ENCODE measurements at places on chromosomes 5 and 9. TPM values are rescaled to one million over a fixed set of nuclear protein-coding genes. Genes with fewer than 3 reads are reported as not detected.

GRCh38 chr9:107033966-107034365 is 171.0 kb downstream of the ZNF462 start:
- no peak for DNase-seq

DNA sequence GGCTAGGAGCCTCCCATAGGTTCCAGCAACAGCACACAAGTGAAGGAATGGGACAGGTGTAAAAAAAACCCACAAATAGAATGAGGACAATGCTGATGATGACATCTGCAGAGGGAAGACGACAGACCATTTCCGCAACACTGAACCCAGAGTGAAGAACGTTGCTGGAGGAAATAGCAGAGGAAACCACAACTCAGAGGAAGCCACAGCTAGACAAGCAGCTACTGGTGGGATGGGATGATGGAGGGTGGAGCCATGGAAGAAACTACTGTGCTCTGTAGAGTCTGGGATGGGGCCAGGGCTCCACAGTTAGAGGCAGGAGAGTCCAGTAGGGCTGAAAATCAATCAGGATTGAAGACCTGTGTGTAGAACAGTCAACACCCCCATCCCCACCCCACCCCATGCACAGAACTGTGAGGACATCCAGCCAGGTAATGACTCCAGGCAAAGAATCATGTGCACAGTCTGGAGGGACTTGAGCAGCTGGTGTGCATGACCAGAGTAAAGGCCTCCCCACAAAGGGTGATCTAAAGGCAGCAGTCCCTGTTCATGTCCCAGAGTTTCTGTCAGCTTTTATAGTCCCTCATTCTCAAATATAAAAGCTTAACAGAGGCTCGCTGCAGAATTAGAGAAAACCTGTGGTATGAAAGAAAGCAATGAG is 65.2 kb upstream of the SPIN1 start:
- DNase-seq = peak; percentile 29

DNA sequence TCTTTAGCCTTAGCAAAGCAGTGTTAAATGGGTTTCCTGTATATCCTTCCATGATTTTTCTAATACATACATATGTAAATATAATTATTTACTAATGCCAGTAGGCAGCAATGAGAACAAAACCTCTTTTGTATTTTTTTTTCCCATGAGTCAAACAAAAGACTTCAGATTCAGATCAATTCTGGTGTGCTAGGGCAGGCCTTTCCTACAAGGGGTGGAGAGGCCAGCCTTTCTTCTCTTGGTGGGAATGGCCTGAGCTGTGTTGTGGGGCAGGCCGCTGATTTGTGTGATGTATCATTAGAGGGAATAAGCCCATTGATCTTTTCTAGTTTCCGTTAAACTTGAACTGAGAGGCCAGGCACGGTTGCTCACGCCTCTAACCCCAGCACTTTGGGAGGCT is 115.5 kb upstream of the DMRT1 start:
- no peak for DNase-seq

- no peak for DNase-seq
Measured at GRCh38 chr9:124780757-124781151, 3.8 kb downstream of the OLFML2A start.

DNA sequence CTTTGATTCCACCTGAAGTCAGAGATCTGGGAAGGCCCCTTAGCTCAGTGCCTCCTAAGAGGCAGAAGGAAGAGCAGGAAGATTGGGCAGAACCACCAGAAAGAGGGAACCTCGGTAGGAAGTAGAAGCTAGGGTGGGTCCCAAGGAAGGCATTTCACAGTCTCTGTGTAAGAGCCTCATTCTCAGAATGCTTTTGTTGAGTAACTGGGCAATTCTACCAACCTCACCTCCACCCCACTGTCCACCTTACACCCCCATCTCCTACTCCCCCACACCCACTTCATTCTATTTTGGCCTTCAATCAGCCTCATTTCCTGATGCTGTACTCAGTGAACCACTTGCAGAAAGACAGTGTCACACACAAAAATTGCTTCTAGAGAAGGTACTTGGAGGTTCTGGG is 3.5 kb downstream of the HBEGF start:
- no peak for DNase-seq

GRCh38 chr5:127133071-127133470 is 59.8 kb upstream of the C5orf63 start:
- no peak for DNase-seq

DNA sequence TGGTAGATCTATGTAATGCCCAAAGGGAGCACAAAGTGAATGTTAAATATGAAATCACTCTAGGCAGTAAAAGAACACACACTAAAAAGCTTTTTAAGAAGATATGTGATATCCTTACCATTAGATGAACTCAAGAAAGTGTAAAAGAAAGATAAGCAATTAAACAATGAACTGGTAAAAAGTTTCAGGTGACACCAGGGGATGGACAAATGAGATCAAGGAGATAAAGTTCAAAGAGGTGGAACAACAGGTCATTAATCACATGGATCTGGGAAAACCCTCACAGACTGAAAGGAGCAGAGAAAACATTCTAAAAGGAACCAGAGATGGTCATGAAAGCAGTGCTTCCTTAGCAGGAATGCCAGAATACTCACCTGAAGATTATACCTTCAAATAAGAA is 40.7 kb downstream of the LHFPL2 start:
- no peak for DNase-seq

GRCh38 chr5:91345461-91345860 is 37.7 kb downstream of the ARRDC3 start:
- no peak for DNase-seq

- no peak for DNase-seq
Measured at GRCh38 chr9:78397045-78397444, 100.1 kb downstream of the PSAT1 start.

DNA sequence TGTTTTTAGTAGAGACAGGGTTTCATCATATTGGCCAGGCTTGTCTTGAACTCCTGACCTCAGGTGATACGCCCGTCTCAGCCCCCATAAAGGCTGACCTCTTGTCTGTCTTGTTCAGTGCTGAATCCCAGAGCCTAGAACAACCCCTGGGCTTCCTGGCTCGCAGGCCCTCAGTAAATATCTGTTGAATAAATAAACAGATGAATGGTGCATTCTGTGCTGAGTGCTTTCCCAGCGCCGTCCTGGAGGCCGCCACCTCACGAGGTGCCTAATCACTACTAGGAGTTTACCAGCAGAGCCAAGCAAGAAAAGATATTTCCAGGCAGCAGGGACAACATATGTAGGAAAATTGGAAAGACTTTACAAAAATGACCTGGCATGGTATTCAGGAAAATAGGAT is 88.5 kb downstream of the SNX24 start:
- DNase-seq = no peak

DNA sequence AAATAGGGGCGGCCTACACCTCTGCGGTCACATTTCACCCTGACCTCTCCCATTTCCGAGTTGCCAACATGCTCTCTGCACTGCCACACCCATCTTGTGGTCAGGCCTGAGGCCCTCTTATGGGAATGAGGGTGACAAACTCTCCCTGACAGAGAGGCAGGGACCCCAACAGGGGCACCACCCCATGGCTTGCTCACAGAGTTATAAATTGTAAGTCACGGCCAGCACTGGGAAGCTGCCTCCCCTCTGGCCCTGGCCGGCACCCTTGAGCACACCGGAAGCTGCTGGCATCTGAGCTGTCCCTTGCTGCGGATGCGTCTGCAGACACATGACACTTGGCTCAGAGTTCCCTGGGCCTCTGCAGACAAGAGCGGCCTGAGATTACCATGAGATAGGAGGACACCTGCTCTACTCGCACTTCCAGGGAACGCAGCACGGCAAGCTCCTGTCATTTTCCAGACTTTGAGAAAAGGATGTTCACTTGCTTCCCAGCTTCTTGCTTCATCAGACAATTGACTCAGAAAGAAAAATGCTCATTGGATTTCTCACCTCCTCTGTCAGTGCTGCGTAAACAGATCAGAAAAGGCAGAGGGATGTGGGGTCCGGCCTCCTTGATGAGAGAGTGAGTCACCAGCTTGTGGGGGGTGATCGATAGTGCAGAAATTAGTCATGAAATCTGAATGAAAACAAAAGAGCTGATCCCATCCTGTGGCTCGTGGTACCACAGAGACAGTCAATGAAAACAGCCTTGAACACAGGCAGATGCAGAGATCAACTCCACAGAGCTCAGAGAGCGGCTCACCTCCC is 269.8 kb downstream of the SYK start:
- DNase-seq = peak; percentile 99

DNA sequence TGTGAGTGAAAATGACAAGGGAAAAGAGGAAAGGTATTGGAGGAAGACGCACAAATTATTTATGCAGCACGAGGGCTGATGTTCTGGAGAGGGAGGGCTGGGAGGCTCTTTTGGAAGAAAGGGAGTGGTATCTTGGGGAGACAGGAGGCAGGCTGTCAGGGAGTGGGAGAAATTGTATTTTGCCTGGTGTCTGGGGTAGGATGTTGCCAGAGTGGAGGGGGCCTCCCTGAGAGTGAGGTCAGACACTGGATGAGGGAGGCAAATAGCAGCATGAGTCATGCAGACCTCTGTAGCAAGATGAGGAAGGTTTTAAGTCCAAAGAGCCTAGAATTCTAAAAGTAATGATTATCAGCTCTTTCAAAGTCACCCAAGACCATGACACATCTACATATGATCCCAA is 158.0 kb downstream of the DMRT2 start:
- DNase-seq = peak; percentile 60

- no peak for DNase-seq
Measured at GRCh38 chr5:171980792-171981191, 25.6 kb downstream of the FBXW11 start.

DNA sequence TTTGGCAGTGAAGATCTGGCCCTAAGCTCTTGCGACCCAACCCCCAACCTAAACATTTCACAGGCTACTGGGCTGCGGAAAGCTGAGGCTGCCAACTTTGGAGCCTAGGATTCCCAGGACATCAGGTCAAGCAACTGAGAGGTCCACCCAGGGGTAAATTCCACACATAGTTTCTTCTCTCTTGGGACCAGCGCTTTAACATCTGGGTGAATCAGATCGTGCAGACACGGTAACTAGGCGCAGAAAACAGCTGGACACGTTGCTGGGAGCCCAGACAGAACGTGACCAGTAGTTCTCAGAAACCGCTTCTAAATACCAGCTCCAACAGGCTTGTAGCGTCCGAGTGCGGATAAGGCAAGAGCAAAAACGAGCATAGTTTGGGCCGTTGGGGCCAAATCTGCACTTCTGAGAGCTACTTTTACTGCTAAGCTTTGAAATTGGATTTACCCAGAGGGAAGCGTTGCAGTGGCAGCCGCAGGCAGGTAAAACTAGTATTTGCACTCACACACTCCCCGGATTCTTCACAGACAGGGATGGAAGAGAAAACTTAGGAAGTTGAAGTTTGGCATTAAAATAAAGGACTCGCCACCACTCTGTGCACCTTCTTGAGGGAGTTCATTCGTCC is 11.8 kb downstream of the ITGA1 start:
- DNase-seq = peak; percentile 79

GRCh38 chr9:127417131-127418036 is 6.8 kb upstream of the ZNF79 start:
- DNase-seq = peak; percentile 78

DNA sequence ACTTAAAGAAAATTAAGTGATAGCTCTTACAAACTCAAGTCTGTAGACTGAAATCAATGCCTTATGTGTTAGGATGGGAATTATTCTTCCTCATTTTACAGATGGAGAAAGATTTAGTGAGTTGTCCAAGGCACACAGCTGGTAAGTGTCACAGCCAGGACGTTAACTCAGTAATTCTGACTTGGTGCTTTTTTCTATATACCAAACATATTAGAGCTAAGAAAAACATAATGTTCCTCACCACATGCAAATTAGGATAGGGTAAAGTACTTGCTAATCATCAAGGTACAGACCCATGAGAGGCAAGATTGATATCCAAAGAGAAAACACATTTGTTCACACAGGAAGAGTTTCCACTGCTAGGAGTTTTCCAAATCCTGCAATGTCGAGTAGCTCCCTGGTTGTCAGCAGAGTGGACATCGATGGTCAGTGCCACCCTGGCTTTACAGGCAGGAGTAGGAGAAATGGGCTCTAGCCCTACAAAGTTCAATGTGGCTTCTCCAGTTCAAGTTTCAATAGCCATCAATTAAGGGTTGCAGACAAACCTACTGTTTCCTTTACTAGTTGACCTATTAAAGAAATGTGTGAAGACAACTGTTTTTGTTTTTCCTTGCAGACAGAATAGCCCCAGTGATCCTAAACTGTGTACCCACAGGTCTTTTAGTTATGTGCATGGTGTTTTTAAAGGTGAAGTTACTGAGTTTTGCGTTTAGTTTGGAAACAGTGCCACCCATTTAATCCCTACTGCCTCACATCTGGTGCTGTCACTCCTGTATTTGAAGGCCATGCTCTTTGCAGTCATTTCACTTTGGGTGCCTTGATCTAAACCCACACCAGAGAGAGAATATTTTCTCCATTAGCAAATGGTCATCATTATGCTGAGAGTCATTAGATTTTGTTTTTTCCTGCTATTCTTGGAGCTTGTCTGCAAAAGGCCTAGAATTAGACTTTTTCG is 460.8 kb upstream of the SMARCA2 start:
- DNase-seq = no peak

The WDR38 gene
- not detected for total RNA-seq

The LCN9 gene
- not detected for total RNA-seq

The SLC6A18 gene
- not detected for total RNA-seq

The NRARP gene
- not detected for total RNA-seq

The NACC2 gene
- 11.1 TPM for total RNA-seq

The PKD2L2 gene
- not detected for total RNA-seq

The ZBED3 gene
- 0.28 TPM for total RNA-seq

The C7 gene
- 0.54 TPM for total RNA-seq
